ENCODE measurements at places on chromosomes 6 and 20. TPM values are rescaled to one million over a fixed set of nuclear protein-coding genes. Genes with fewer than 3 reads are reported as not detected.
A peak's percentile ranks its signal among the peaks of the same experiment; 100 is the strongest.

- no peak for DNase-seq
These were observed 13.9 kb downstream of the GJA1 start for GRCh38 chr6:121449331-121449730.

GRCh38 chr6:29702519-29703103 is 20.6 kb upstream of the HLA-F start:
- DNase-seq: peak; percentile 30

DNA sequence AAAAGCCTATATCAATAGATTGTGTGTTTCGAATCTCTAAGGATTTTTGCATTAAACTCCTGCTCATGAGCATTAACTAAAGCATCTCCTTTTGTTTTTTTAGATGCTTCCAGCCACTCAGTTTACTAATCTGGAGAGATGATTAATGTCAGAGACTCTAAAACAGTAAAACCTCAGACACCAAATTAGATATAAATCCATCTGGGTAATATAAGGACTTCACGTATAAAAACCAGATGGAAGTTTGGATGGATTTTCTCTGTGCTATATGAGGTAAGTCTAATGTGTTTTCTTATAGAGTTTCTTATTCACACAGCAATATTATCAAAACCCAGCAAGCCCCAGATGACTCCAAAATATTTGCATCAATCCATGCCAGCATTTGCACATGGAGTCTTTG is 137.2 kb downstream of the SYNE1 start:
- DNase-seq: no peak

DNA sequence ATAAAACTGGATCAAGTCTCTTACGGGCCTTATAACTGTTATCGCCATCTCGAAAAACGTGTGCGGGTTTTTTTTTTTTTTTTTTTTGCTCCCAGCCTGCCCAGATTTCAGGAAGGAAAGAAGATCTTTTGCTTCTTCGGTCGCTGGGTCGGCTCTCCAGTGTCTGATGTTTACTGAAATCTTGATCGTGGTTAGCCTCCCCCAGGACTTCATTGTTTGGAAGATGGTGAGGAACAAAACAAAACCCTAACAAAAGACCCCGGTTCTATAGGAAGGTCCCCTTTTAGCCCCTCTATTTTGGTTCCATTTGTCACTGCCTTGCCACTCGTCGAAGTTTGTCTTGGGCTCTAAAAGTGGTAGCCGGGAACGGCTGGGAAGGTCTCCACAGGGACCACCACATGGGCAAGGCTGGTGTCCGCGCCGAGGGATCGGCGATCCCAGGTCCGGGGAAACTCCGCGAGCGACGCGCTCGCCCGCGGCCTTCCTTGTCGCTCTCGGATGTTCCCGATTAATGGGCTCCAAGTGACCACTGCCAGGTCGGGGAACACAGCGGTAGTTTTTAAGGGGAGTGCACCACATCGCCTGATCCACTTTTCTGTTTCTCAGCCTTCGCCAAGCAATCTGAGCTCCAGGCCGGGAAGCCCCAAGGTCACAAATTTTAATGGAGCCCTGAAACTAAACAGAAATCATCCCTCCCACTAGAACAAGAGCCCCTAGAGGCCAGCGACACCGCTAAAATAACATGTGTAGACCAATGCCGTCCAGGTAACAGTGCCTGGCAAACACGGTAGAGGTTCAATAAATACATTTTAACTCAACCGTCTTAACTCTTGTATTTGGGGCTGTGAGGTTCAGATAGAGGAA is 27.0 kb downstream of the TRIM27 start:
- DNase-seq: peak; percentile 66

GRCh38 chr6:154257067-154257466 is 99.5 kb downstream of the IPCEF1 start:
- no peak for DNase-seq

- no peak for DNase-seq
These were observed 2.2 kb downstream of the NT5DC1 start for GRCh38 chr6:116102873-116103272.

- DNase-seq: no peak
These were observed 117.5 kb upstream of the CEP85L start for GRCh38 chr6:118768904-118769325.

DNA sequence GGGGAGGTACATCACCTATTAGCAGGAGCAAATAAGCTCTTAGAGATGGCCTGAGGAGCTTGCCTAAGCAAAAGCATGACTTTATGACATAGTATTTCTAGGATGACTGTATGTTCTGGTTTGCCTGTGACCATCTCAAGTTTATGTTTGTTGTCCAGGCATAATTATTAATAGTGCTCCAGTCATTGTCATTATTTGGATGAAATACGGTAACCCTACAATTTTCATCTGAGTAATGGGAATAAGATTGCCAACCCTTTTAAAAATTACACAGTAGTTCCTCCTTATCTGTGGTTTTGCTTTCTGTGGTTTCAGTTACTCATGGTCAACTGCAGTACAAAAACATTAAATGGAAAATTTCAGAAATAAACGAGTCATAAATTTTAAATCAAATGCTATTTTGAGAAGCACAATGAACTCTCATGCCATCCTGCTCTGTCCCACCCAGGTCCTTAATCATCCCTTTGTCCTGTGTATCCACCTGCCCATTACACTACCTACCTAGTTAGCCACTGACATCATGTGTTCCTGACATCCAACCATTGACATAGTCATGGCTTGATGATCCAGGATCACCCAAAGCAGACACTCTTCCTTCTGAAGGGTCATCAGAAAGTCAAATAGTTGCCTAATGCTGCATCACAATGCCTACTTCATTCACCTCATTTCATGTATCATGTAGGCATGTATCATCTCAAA is 27.0 kb upstream of the TFB1M start:
- no peak for DNase-seq

DNA sequence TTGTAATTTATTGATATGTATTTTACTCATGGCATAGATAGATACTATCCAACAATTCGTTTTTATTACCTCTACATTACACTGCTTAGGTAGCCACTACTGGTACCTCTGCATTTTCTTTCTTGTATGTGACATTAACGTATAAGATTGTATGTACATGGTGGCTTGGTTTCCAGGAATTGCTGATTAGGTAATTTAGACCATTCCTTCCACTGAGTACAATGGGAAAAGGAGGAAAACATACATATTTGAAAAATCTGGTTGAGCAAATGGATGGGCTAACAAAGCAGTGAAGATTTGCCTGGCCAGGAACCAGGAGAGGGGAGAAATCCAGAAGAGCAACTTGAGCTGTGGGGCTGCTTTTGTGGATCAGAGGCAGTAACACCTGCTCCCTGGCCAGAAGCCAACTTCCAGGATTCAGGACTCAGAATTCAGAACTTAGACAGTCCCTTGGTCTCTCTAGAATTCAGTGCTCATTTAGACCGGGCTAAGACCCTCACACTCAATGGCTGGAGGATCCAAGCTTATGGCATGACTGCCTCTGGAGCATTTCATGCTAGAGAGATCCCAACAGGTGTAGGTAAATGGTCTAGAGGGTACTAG is 17.9 kb upstream of the MICB start:
- DNase-seq: no peak

DNA sequence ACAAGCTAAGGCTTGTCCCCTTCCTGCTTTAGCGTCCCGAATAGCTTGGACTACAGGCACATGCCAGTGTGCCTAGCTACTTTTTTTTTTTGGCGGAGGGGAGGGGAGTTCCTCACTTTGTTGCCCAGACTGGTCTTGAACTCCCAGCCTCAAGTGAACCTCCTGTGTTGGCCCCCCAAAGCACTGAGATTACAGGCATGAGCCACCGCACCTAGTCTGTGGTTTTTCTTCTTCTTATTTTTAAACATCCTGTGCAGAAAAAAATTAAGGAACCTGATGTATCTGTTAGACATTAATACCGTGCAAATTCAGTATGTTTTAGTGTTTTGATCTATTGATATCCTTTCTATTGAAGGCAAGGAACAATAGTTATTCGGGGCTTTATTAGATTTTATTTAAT is 25.7 kb downstream of the HIVEP1 start:
- no peak for DNase-seq

DNA sequence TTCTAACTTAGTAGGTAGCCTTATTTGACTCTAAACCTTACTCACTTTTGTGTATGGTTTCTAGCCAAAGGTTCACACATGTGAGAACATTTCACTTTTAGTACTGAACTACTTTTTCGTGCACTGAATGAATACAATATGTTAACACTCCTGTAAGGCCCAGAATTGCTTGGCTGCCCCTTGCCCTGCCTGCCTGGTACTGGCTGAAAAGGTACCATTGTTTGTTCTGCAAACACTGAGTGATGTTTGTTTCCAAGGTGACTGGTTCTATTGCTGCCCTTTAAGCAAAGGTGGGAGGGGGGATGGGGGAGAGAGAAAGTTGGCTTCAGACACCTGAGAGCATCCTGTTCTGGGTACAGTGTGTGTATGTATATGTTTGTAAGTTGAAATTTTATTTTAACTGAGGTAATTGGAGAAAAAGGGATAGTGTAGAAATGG is 31.2 kb downstream of the RREB1 start:
- no peak for DNase-seq

DNA sequence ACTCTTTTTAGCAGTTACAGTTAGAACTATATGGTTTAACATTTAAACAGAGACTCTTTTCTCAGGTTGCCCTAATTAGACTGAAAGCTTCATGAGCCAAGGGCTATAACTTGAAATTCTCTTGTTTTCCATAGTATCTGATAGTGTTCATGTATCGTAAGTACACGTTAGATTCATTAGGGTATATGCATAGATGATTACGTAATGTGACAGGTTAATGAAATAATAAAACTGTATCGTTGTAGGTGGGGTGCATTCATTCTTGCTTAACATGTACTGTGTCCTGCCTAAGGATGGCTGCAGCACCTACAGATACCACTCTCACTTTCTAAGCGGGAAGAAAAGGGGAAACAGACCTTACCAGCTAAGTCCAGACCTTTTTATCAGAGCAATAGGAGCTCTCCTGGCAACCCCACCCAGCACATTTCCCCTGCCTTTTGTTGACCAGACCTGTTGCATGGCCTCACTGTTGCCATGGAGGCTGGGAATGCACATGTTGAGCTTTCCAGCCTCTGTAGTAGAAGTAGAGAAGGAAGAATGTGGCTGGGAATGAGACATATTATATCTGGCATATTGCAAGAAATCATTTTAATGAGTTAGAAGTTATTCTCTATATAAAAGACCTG is 83.0 kb downstream of the MAP3K4 start:
- no peak for DNase-seq

GRCh38 chr6:108736832-108737231 is 111.4 kb upstream of the ARMC2 start:
- DNase-seq: no peak

GRCh38 chr6:109050012-109050411 is 44.6 kb downstream of the SESN1 start:
- DNase-seq: no peak

GRCh38 chr6:4352322-4352669 is 216.9 kb upstream of the ECI2 start:
- no peak for DNase-seq

DNA sequence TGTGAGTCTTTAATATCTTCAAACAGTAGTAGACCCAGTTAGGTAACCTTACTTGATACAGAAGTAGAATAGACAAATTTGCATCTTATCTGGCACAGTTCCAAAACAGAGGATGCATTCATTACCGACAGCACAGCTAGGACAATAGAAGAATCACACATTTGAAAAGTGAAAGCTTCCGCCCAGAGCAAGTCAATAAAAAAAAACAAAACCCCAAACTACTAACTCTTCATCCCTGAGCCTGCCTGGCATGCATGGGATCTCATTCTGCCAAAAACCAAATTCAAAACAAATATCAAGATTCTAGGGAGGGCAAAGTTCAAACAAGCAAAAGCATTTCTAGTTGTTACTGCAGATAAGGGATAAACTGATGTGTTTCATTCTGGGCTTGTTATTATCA is 235.4 kb downstream of the BTBD9 start:
- no peak for DNase-seq

DNA sequence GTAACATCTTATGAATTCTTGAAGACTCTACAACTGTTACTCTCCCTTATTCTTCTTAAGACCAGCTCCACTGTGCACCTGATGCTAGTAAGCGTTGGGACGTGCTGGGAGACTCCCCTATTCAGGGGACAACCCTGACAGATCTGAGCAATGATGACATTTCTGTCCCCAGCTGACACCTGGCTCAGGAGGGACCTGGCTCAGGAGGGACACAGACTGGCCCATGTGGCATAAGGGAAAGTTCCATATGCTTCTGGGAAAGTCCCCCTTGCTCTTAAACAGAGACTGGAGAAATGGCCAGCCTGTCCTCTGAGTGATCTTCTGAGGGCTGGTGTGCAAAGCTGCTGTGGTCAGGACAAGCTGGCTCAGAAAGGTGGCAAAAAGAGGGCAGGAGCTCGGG is 10.0 kb upstream of the CD93 start:
- no peak for DNase-seq

DNA sequence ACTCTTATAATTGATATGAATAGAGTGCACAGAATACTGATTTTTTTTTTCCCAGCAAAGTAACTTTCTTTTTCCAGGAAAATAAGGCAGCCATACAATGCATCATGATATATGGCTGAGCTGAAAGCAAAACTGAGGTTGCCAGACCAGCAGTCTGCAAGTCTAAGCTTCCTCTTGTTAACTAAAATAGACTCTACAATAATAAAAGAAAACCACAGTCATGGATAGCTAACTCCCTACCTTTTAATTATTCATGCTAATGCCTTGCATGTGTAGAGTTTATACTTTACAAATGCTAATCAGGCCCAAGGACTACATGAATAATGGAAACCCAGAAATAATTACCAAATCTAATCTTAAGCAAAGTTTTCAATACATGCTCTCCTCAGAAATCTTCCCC is 47.4 kb downstream of the MAP7 start:
- no peak for DNase-seq

DNA sequence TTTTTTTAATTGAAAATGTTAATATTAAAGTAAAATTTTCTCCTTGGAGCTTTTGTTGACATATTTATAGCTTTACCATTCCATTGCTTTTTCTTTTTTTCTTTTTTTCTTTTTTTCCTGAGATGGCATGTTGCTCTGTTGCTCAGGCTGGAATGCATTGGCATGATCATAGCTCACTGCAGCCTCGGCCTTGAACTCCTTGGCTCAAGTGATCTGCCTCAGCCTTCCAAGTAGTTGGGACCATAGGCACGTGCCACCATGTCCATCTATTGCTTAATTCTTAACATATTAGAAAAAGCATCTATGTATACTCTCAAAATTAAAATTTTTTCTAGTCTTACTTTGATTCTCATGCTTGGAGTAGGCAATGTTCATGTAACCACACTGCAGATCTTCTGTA is 43.0 kb downstream of the RALGAPB start:
- DNase-seq: no peak

- DNase-seq: no peak
These were observed 8.1 kb upstream of the LRP11 start for GRCh38 chr6:149872233-149872632.

- DNase-seq: no peak
These were observed 7.6 kb downstream of the CDKN1A start for GRCh38 chr6:36685926-36686667.

GRCh38 chr6:56073315-56073714 is 174.1 kb downstream of the COL21A1 start:
- DNase-seq: no peak

- DNase-seq: no peak
These were observed 2.9 kb downstream of the RBBP8NL start for GRCh38 chr20:62424249-62425107.

The CAGE1 gene
- not detected for polyA plus RNA-seq

The TP53INP2 gene
- 11.4 TPM for polyA plus RNA-seq

The PROKR2 gene
- not detected for polyA plus RNA-seq

The PRICKLE4 gene
- 6.9 TPM for polyA plus RNA-seq

The SLA2 gene
- polyA plus RNA-seq: 0.21 TPM

The DDX43 gene
- polyA plus RNA-seq: 0.77 TPM

The CYB5R4 gene
- 11.4 TPM for polyA plus RNA-seq

The EIF2S2 gene
- 49.4 TPM for polyA plus RNA-seq

The SIRPD gene
- not detected for polyA plus RNA-seq

The HTR1E gene
- polyA plus RNA-seq: not detected
